ENCODE measurements at places on chromosomes 5 and 9.

DNA sequence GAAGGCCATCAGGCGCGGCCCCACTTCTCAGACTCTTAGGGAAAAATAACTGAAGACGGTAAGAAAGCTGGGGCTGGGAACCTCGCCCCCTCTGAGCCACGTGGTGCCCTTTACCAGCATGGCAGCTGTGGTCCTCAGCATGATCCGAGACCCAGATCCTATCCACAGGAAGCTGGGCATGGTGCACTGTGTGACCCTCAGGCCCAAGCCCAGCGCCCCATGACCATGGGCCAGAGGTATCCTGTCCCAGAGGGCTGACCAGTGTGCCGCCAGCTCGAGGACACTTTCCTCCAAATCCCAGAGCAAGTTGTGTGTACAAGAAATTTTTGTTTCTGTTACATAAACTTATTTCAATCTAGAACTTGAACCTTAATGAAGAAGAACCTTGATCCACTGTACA, 28.1 kb downstream of the TERT start:
- no peak for DNase-seq

- DNase-seq: no peak
These were observed 528.6 kb upstream of the CLINT1 start for GRCh38 chr5:158387499-158387898.

- no peak for DNase-seq
These were observed 185.8 kb upstream of the NREP start for GRCh38 chr5:111942661-111943401.

- no peak for DNase-seq
These were observed 55.7 kb downstream of the FAM174A start for GRCh38 chr5:100590867-100591266.
